Activated CD4-positive, alpha-beta T cell treated with anti-CD3 and anti-CD28 coated beads, Interleukin-2, Interleukin-4, amounts not matched to agents 100 ng/mL and 50 ng/mL, durations not matched to agents 16 hours and 8 hours (primary cell): ENCODE measurements at places on chromosomes 12 and 14.

DNA sequence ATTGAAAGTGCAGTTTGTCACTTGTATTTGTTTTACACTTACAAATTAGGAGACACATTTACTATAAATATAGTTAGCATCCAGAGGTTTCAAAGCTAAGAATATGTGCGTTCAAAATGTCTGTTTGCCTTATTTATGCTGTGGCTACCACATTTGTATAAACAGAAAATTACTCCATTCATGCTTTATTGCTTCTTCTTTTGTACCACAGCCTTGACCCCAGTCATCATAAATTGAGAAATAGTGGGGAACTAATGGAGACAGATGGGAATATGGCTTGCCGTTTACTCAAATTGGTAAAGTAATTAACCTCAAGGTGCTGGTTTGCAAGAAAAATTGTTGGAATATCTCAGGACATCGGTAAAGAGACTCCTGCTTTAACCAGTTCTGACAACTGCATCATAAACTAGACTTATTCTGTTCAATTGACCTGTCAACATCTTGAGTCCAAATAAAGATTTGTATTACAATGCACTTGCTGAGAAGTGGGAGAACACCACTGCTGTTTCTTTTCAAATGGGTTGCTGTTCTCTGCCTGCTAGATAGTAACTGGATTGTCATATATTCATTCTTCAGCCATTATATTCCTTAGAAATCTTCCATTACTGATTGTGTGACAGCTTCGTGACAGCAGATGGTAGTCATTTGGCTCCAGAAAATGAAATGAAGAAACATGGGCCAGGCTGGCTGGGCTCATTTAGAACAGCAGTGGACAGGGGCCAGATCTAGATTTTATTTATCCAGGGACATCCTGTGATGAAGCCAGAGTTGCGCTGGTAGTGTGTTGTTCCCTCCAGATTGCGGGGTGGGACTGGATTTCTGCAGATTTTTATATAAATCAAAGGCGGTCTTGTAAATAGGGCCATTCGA is 354.4 kb downstream of the EGLN3 start:
- DNase-seq = no peak

- DNase-seq = no peak
These were observed 104.4 kb downstream of the PPM1A start for GRCh38 chr14:60353420-60353819.

DNA sequence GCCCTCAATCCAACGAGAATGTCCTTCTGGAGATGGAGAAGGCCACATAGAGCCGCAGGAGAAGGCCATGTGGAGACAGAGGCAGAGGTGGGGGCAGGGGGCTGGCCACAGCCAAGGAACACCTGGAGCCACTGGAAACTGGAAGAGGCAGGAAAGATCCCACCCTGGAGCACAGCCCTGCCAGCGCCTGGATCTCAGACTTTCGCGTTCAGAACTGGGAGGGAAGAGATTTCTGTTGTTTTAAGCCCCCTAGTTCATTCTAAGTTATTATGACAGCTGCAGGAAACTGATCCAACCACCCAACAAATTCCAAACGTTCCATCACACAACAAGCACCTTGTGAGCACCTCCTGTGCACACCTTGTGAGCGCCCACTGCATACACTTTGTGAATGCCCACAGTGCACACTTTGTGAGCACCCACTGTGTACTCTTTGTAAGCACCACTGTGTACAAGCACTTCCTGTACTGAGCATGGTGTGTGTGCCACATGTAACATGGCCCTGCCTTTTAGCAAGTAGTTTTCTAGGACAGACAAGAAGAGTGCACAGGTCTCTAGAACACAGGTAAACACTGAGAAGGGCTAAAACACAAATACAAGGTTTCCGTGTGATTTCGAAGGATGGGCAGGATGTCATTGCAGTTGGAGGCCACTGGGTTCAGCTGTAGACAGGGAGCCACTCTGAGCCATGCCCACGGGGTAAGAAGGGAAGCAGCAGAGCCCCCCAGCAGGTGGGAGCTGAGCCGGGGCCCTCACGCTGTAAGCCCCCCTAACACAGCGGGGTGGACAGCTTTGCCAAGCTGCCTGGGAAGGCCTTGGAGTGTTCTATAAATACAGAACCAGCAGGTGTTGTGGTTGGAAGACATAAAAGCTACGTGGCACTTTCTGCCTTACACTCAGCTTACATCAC is 15.4 kb downstream of the RIMBP2 start:
- DNase-seq = no peak

DNA sequence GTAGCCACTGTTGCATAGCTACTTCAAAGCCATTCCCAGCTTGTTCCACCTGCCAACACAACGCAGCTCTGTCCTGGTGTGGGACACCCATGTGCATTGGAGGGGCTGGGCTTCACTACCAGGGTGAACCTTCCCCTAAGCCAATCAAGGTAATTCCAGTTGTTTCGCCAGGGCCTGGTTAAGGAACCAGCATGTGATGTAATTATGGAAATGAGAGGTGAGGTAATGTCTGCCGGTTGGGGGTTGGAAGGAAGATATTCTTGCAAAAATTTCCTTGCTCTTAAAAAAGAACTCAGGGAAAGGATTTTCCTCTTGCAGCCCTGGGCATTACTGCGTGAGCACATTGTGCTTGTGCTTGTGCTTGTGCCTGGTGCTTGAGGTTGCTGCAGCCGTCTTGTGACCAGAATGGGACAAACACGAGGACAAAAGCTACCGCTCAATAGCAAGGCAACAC is 14.9 kb downstream of the TUBA1C start:
- DNase-seq = no peak

DNA sequence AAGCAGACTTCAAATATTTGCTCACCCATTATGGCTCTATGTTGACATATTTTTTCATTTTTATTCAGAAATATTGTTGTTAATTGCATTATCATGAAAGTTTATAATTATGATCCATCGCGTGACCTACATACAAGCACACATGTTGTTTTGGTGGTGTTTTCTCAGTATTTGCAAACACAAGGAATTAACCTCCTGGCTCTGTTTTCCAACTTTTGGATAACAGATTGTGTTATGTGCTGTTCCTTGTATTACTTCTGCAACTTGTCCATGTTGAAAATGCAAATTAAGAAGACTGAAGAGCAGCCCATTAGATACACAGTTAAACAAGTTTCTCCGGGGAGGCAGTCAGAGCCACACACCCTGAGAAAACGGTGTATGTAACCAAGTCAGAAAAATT is 201.2 kb downstream of the SEC23A start:
- no peak for DNase-seq

DNA sequence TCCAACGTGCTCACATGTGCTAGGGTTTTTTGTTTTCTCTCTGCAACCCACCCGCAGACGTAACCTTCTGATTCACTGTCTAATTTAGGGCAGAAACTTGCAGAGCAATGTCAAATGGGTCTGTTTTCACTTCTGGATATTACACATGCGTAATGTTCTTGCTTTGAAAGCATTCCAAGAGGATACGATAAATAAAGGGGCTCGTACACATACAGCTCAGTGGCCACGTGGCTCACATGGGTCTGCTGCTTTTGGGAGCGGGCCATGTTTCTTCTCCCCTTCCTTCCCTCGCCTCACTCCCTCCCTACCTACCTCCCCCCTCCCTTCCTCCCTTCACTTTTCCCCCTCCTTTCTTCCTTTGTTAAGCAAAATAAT is 23.4 kb downstream of the CACNA1C start:
- no peak for DNase-seq

DNA sequence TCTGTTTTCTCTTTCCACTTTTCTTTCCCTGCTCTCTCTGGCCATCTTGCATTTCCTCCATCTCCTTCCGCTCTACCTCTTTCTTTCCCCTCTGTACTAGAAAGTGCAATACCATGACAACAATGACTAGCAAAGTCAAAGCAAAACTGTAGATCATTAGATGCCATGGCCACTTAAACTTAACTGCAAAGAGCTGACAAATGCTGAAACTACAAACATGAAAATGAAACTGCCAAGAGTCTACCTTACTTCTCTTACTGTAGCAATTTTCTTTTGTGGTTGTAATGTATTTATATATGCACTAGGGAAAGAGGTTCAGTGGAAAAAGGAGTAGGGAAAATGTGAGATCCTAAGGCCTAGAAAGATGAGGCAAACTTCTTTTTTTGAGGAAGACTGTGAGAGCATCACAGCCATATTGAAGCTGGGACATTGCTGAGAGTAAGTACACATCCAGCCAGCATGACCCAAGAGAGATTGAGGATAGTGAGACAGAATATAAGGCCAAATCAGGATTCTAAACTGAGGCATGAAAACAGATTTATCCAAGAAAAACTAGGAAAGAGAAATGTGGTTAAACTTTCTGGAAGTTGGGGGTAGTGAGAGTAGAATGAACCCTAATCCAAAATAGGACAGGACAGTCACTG is 276.6 kb upstream of the NAV3 start:
- peak; percentile 38 for DNase-seq

- DNase-seq = peak; percentile 19
These were observed 371.7 kb downstream of the DPF3 start for GRCh38 chr14:72521968-72522741.

DNA sequence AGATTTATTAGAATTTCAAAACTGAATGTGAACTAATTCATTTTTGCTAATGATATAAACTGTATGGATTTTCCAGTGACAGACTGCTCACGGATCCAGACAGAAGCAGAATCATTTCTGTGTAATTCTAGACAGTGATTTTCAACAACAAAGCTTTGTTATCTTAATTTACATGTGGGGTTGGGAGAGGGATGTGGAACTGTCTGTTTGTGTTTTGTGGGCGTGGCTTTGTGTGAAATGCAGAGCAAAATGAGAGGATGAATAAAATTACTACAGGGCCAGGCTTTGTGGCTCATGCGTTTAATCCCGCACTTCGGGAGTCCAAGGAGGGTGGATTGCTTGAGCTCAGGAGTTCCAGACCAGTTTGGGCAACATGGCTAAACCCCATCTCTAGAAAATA is 834.7 kb downstream of the GALC start:
- DNase-seq = no peak

DNA sequence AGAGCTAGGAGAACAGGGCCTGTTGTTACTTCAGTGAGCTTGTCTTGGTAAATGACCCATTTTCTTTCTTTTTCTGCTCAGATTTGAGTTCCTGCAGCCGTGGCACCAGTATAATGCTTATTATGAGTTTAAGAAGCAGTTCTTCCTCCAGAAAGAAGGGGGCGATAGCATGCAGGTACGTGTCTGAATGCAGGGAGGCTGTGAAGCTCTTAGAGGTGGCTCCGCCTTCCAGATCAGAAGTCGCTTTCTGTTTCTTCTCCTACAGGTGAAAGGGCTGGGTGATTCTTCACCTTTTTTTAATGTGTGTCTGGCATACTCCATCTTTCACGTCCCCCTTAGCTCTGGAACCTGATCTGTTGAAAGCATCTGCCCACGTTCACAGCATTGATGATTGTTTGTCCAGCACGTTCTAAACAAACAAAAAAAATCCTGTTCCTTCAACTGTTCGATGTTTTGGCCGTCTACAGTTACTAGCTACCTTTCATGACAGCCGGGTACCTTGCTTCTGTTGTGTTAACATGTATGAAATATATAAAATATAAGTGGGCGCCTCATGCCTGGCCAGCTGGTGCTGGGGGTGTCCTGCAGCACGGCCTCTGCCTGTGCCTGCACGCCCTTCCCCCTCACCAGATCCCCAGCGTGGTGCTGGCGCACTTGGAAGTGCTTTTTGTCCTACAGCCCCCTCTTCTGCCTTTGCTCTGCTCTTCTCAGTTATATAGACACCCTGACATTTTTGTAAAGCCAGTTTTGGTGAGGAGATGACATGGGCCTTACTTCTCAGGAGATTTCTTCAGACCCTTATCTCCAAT is 44.6 kb downstream of the SFSWAP start:
- DNase-seq = peak; percentile 33

DNA sequence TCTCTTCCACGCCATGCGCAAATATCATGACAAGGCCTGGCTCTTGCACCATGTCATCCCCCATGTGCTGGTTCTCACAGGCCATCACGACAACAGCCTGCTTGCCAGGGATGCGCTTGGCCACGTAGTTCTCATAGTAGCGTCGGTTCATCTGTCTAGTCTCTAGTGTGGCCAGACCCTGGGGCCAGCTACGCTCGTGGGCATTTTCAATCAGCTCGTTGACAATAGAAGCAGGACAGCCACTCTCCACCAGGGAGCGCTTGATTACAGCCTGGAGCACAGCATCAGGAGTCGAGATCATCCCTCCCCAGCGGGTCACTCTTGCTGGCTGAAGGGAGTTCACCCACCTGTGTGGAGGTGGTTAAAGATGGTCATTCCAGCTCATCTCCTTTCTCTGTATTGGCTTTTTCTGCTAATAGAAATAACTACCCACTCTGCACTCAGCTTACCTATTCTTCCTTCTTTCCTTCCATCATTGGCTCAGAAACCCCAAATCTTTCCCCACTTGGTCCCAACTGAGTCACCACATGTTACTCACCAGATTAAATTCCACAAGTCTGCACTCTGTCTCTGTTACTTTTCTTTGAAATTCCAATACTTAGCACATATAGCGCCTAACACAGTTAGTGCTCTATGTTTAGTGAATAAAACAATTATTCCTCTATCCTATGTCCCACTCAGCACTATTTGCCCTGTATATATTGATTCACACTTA is 15.1 kb downstream of the RNF41 start:
- DNase-seq = peak; percentile 28

DNA sequence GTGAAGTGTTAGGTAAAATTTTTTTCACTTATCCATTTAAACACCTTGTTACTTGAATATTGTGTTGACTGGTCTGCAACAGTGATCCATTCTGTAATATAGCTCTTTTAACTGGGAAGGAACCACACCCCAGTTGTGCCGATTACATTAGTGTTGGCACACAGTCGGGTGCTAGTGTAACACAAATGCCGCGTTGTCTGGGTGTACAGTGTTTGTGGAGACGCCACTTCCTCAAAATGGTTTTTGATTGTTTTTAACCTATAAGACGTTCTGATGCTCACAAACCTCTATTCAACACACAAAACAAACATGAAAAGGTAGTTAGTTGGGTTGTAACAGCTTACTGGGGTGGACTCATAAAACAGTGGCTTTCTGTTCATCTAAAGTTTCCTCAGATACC is 48.0 kb upstream of the TRAF3 start:
- no peak for DNase-seq

GRCh38 chr12:114936148-114937079 is 252.4 kb upstream of the TBX3 start:
- DNase-seq = no peak

GRCh38 chr12:29239336-29239735 is 90.3 kb downstream of the FAR2 start:
- no peak for DNase-seq

- no peak for DNase-seq
These were observed 376 bp downstream of the GDF3 start for GRCh38 chr12:7695237-7695560.

DNA sequence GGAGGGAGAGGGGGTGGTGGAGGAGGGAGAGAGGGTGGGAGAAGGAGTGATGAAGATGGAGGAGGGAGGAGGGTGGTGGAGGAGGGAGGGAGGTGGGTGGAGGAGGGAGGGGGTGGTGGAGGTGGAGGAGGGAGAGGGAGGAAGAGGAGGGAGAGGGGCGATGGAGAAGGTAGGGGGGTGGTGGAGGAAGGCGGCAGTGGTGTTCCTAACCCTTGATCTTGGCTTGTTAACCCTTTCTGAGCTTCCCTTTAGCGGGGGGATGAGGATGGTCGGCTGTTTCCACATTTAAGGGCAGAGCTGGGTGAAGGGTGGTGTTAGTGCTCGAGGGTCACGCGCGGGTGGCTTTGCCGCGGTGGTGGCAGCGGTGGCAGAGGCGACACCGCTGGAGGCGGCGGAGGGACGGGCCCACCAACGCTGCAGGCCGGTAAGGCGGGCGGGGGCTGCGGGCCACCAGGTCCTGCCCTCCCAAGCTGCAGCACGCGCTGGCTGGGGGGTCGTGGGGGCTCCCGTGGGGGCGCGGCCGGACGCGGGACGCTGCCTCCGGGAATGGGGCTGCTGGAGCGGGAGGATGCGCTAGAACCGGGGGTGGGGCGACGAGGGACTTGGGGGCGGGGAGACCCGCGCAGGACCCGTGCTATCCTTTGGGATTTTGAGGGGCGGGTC is 156.3 kb downstream of the PTPN11 start:
- no peak for DNase-seq
